ENCODE measurements at places on chromosomes 2 and 18.

- DNase-seq: no peak
Observed at GRCh38 chr2:235960716-235961640, 207.2 kb downstream of the GBX2 start.

DNA sequence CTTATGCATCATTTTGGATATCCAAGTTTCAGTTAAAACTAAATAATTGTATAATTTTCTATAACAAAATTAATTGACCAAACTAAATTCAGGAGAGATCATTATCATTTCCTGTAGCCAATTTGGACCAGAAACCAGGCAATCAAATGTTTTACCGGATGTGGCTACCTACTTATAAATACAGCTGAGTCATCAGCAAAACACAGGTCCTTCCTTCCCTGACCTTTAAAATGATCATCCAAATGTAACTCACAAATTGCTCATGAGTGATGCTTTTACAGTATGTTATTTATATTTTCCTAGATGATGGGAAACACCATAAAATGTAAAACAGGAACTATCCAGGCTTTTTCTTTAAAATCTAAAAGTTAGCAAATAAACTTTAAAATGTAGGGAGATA, 133.7 kb downstream of the CBLN2 start:
- no peak for DNase-seq

DNA sequence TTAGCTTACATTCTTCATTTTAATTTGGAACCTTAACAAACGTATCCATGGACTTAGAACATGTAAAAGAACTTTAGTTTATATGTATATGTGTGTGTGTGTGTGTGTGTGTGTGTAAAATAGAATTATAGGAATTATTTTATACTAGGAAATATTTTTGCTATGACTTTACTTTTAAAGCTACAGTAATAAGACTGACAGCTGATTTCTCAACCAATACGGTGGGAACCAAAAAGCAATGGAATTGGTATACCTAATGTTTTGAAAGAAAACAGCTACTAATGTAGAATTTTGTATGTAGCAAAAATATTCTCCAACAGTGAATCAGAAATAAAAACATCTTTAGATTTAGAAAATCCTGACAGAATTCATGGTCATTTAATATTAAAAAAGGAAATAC, 146.5 kb upstream of the ARL4C start:
- DNase-seq: no peak

- no peak for DNase-seq
Observed at GRCh38 chr18:71221405-71221804, 932.6 kb downstream of the SOCS6 start.

DNA sequence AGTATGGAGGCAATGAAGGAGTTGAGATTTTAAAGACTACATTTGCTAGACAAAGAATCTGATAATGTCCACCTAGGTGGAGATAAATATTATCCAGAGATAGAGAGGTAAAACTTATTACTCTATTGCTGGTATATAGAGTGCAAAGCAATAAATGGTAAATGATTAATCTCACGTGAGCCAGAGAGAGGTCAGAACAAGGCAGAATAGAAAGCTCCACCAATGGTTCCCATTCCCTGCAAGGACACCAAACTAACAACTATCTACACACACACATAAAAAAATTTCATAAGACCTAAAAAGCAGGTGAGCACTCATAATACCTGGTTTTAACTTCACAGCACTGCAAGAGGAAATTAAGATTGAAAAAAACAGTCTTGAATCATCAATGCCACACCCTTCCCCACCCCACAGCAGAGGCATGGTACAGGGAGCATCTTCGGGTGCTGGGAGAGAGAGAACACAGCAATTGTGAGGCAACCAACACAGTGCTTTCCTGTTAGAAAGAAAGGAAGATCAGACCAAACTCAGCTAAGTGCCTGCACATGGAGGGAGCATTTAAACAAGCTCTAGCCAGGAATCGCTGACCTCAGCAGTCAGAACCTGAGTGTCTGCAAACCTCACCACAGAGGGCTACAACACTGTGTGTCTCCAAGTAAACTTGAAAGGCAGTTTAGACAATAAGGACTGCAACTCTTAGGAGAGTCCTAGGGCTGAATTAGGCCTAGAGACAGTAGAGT, 1432.6 kb upstream of the TMEFF2 start:
- no peak for DNase-seq

DNA sequence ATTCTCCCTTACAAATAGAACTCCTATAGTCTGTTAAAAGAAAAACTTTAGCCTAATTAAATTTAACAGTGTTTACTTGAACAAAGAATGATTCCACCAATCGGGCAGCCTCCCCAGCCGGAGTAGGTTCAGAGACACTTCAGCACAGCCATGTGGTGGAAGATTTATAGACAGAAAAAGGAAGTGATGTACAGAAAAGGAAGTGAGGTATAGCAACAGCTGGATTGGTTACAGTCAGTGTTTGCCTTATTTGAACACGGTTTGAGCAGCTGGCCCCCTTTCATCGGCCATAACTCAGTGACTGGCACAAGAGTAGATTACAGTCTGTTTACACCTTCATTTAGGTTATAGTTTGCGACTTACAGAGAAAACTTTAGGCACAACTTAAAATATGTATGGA, 2.1 kb upstream of the SKA1 start:
- no peak for DNase-seq

GRCh38 chr2:227785293-227785692, 28.3 kb upstream of the CCL20 start:
- no peak for DNase-seq

All from T-helper 9 cell (primary cell).